ENCODE measurements at places on chromosomes 3 and 15.

GRCh38 chr15:80998251-80998650 is 2.5 kb upstream of the TLNRD1 start:
- no peak for DNase-seq

GRCh38 chr3:17367171-17367570 is 375.3 kb downstream of the TBC1D5 start:
- no peak for DNase-seq

DNA sequence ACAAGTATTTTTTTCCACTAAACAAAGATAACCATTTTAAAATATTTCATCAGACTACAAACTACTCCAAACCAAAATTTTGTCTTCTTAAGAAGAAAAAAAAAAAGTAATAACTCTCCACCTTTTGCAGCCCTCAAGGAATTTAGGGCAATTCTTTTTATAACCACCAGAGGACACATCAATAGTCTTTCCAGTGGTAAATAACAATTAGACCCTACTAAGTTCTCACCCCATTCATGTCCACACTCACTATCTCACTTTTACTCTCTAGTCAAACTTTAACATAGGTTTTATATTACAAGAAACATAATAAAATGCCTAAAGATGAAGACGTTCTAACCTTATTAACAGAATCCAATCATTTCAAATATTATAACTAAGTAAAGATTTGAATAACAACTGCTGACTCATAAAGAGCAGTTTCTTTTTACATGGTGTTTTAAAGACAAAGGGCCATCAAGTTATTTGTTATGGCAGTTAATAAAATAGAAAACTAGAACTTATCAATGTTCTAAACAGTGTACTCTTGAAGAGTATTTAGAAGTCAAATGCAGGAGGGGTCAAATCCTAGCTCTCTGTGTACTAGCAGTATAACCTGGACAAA is 33.0 kb downstream of the CCDC39 start:
- no peak for DNase-seq

GRCh38 chr3:37904601-37905000 is 42.9 kb downstream of the CTDSPL start:
- peak; percentile 85 for DNase-seq

DNA sequence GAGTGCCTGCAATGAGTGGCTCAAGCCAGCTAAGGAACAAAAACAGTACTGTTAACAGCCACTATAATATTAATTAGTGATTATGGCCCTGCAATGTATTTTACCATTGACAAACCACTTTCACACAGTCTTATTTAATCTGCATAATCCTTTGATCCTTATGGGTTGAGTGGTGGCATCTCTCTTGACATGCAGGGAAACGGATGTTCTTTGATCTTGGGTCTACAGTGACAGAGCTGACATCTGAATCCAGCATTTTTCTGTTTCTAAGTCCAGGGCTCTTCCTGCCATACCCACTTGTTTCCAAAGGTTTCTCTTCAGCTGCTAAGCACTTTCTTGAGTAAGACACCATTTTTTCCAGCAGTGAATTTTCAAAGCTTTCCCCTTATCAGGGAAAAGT is 277.7 kb upstream of the ROPN1 start:
- DNase-seq = no peak

DNA sequence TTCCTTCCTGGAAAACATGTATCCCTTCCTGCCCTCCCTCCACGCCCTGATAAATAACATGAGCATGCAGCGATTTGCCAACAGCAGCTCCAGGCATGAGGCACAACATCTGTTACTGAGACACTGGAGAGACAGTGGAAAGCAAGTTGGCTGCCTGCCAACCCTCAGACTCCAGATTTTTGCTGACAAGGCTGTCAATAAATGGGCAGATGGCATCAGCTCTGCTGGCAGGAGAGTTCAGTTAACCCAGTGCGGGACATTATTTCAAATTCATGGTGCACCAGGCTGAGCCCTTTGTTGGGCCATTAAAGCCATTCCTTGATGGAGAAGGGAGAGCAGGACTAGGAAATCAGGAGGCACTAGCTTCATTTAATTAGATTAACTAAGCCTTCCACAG is 293.3 kb downstream of the MEX3B start:
- peak; percentile 91 for DNase-seq

GRCh38 chr15:29873264-29873663 is 51.0 kb upstream of the TJP1 start:
- DNase-seq = no peak

GRCh38 chr3:113914646-113915045 is 33.2 kb upstream of the ZDHHC23 start:
- DNase-seq = no peak

GRCh38 chr15:80467311-80467714 is 63.1 kb downstream of the ARNT2 start:
- DNase-seq = no peak

- no peak for DNase-seq
Observed at GRCh38 chr15:75750261-75751050, 37.8 kb upstream of the CSPG4 start.

DNA sequence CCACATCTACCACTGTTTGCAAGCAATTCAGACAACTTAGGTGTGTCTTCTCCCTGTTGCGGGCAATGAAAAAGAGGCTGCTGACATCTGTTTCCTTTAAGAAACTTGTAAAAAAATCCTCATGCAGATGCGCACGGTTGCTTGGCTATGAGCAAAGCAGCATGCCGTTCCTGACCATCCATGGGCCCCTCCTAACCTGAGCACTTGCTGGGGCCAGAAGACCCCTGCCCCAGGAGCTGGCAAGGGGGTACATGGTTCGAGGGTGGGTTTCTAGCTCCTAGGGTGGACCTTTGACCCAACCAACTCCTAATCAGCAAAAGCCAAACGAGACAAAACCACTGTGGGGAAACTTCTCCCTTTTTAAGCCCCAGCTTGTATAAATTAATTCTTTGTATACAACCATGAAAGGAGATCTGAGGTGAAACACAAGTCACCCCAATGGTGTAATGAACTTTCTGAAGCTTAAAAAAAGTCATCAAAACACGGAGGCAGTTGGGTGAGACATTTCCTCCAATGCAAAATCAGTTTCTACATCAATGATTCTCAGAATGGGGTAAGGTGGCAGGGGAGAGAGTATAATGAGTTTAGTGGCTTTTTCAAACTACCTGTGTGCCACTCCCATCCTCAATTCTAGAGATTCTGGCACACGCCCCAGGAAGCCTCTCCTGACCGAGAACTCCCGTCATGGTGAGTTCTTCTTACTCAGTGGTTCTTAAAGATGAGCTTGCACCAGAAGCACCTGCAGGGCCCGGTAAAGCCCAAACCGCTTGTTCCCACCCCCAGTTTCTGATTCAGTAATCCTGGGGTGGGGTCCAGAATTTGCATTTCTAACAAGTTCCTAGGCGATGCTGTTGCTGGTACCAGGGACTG is 44.1 kb downstream of the CPN2 start:
- DNase-seq = no peak

GRCh38 chr3:111584744-111585143 is 10.4 kb downstream of the ZBED2 start:
- DNase-seq = no peak

GRCh38 chr15:25238716-25239470 is 199.9 kb downstream of the UBE3A start:
- no peak for DNase-seq

Data from muscle of leg (tissue), 16 donors.